IgD-negative memory B cell (primary cell): ENCODE measurements at places on chromosomes 7 and 10. TPM values are rescaled to one million over a fixed set of nuclear protein-coding genes. Genes with fewer than 3 reads are reported as not detected.

The AZGP1 gene
- polyA plus RNA-seq, result not detected

The HOXA7 gene
- polyA plus RNA-seq, result 1.0 TPM

The MBLAC1 gene
- polyA plus RNA-seq, result 1.4 TPM

The TAS2R41 gene
- not detected for polyA plus RNA-seq

The HPSE2 gene
- polyA plus RNA-seq, result not detected

The COL1A2 gene
- polyA plus RNA-seq, result not detected

The RELN gene
- polyA plus RNA-seq, result not detected

The TMEM196 gene
- polyA plus RNA-seq, result not detected

The PKD2L1 gene
- polyA plus RNA-seq, result not detected

The ITIH2 gene
- not detected for polyA plus RNA-seq

The UNCX gene
- polyA plus RNA-seq, result not detected

The CTAGE4 gene
- not detected for polyA plus RNA-seq

The CNPY4 gene
- polyA plus RNA-seq, result 4.5 TPM

The NRG3 gene
- polyA plus RNA-seq, result not detected

The SEMA3A gene
- 0.08 TPM for polyA plus RNA-seq

The PRPS1L1 gene
- polyA plus RNA-seq, result not detected
